ENCODE measurements at places on chromosomes 13 and 19.

- no peak for DNase-seq
Observed at GRCh38 chr19:47161876-47162489, 31.3 kb downstream of the SAE1 start.

- no peak for DNase-seq
Observed at GRCh38 chr19:35207391-35207871, 21.1 kb downstream of the FAM187B start.

- no peak for DNase-seq
Observed at GRCh38 chr19:1956868-1957492, 16.0 kb downstream of the CSNK1G2 start.

DNA sequence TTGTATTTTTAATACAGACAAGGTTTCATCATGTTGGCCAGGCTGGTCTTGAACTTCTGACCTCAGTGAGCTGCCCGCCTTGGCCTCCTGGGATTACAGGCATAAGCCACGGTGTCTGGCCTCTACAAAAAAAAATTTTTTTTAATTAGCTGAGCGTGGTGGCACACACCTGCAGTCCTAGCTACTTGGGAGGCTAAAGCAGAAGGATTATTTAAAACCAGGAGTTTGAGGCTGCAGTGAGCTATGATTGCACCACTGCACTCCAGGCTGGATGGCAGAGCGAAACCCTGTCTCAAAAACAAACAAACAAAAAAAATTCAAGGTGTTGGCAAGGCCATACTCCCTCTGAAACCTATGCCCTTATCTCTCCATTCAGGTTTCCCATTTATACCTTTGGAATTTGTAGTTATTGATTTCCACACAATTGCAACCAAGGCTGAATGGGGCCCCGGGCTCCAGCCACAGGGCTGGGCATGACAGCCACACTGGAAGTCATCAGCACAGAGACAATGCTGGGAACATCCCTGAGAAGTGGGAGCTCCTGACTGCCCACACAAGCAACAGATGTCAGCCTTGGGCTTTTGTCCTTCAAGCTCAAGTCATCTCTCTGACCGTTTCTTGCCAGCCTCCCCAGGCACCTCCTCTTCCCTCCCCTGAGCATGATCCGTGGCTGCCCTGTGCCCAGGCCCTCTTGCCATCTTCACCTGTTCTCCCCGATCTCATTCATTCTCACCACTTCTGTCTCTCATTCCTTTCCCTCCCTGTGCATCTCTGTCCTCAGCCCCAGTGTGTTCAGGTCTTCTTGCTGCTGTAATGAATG, 27.2 kb upstream of the CALM3 start:
- DNase-seq: no peak

DNA sequence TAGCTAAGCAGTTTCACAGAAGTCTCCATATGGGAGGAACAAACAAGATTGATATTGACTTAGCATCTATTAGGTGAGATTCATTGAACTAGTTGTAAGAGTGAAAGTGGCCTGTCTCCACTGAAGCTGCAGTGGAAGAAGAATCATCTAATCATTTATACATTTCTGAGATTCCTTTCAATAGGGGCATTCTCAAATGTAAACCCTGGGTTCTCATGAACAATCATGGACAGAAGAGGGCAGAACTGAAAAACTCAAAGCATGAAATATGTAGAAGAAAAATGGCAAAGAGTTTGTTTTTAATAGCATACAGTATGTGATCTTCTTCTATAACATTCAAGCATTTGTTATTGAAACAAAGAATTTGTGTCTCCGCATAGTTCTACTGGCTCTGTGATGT, 17.6 kb upstream of the POSTN start:
- no peak for DNase-seq

- DNase-seq: no peak
Observed at GRCh38 chr19:46609511-46610412, 8.6 kb downstream of the CALM3 start.

- DNase-seq: no peak
Observed at GRCh38 chr19:44850641-44851109, 4.6 kb downstream of the NECTIN2 start.

DNA sequence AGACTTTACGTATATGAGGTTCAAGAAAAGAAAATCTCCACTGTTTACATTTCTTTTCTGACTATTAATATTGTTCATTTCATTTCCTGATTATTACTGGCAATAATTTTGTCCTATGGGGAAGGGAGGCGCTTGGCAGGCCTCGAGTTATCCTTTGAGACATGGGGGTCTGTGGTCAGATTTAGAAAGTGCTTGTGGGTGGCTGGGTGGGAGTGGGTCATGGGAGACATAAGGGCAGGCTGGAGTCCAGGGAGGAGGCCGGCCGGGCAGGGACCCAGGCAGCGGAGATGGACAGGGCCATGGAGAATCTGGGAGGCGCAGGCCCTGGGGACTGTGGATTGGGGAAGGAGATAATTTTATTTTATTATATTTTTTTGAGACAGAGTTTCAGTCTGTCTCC, 40.1 kb downstream of the LTBP4 start:
- DNase-seq: no peak

DNA sequence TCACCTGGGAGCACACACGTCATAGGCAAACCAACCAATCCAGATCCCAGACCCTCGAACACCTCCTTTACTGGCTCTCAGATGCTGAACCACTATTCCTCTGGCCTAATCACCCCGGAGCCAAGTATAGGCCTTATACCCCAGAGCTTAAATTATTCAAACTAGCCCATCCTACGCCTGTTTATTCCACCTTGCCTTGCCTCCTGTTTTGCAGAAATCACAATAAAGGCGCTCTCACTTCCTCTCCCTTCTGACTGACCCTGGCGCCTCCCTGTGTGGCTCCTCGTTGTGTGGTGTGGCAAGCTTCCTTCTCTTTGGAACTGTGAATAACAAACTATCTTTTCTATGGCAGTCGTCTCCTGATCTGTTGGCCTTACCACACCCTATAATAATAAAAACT, 354.9 kb downstream of the ENOX1 start:
- DNase-seq: no peak

- no peak for DNase-seq
Observed at GRCh38 chr19:18669524-18669817, 14.0 kb upstream of the CRTC1 start.

DNA sequence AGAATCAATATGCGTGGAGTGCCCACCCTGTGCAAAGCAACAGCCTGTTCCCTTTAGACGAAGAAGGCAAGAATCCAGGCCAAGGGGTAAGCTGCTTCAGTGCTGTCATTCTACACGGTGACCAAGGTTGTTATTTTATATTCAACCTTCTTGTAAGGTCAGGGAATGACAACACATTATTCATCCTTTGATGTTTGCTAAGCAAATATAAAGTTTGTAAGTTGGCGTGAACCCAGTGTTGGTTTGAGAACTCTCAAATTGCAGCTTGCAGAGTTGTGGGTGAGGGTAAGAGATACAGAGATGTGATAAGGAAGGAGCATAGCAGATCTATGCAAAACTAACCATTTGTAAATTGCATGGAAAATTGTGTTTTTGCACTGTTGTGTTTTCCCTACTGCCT, 436.7 kb downstream of the FGF9 start:
- DNase-seq: no peak

Measured in SHP77 treated with DMSO at 0.1 percent for 48 hours (cell line).